ENCODE measurements at places on chromosomes 7 and 10.

DNA sequence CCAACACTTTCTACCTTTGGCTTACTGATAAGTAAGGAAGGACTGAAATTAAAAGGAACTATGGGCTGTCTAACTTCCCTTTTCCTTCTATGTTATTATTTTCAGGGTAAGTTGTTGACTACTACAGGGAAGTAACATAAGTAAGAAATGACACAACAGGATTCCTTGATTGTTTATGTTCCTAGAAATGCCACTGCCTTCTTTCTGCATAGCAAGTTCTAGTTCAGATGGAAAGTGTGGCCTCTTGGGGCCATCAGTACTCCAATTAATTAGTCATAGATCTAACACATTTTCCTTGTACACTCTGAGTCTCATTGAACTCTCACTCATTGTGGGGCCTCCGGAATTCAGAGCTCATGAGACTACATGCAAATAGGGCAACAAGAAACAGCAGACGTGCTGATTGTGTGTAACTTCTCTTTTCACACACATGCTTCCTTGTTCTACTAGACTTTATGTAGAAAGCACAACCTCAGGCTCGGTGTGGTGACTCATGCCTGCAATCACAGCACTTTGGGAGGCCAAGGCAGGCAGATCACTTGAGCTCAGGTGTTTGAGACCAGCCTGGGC is 35.3 kb upstream of the HIBADH start:
- DNase-seq, result no peak

DNA sequence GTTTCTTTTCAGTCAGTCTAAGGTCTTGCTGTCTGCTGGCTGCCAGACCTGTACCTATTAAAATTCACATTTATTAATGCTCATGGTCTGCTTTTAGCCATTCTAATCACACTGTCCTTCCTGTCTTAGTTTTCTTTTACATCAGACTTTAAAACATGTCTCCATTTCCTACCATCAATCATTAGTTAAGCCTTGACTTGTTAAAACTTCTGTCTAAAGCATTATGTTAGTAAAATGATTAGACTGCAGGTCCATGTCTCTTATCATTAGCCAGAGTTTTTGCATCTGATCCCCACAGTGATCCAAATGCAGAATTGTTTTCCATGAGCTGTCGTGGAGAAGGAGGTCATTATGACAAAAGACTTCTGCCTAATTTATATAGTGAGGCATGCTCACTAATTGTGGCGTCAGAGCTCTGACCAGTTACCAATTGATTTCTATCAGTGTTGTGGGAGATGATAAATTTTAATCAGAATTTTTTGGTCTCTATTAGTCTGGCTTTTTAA is 226.5 kb downstream of the DKK1 start:
- no peak for DNase-seq

DNA sequence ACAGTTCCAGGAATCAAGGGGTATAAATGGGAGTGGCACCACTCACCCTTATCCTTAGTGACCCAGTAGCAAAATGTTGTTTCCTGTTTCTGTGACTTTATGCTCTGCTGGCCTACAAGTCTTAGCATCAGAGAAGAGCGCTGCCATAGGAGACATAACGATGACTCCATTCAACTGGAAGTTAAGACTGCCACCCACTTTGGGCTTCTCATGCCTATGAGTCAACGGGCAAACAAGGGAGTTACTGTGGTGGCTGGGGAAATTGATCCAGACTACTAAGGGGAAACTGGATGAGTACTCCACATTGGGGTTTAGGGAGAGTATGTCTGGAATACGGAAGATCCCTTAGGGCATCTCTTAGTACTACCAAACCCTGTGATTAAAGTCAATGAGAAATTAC is 40.6 kb upstream of the PIK3CG start:
- DNase-seq, result no peak

- no peak for DNase-seq
Observed at GRCh38 chr7:37193087-37193774, 255.4 kb downstream of the ELMO1 start.

DNA sequence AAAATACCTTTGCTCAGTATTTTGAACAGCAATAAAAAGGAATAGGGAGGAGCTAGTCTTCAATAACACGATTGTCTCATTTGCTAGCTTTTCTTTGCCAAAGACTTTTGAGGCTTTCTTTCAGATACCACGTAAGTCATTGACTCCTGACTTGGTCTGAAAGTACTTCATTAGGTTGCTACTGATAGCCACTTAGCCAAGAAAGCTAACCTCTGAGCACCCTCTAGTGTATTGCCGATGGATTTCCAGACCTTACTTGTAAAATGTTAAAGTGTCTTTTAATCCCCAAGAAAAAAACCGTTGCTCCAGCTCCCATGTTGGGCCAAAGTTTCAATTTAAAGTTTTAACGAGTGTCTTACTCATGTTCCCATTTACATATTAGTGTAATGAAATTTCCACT is 63.4 kb upstream of the STRIP2 start:
- no peak for DNase-seq

DNA sequence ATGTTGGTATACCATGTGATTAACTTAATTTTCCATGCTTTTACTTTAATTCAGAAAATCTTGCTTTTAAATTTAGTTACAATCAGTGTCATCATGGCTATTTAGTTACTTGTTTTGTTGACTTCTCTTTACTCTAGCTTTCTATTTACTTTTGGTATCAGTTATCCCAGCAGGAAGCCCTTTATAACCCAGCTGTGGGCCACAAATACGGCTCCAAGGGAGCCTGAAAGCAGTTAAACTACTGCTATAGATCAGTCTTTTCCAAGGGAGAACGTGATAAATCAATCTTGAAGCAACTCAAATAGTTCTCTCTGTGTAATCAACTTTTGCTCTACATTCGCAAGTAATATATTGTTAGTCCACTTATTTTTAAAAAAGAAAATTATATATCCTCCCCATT is 287.4 kb downstream of the CACNA2D1 start:
- DNase-seq, result no peak

DNA sequence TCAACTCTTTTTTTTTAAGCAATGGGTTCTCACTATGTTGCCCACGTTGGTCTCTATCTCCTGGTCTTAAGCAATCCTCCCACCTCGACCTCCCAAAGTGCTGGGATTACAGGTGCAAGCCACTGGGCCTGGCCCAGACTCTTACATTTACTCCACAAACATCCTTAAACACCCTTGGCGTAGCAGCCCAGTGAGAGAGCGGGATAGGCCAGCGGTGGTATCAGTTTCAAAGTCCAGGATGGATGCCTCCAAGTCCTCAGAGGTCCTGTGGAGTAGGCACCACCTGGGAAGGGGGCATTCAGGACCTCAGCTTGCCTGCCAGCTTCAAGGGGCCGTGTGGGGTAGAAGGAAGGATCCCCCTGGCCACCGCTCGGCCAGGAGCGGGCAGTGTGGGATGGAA is 18.1 kb upstream of the VPS37D start:
- no peak for DNase-seq

GRCh38 chr7:98811299-98811698 is 58.5 kb downstream of the TMEM130 start:
- DNase-seq, result no peak

- DNase-seq, result no peak
Observed at GRCh38 chr7:131254211-131254610, 73.5 kb upstream of the MKLN1 start.

GRCh38 chr7:48045195-48045765 is 9.9 kb downstream of the C7orf57 start:
- DNase-seq, result peak; percentile 16

Data from CD8-positive, alpha-beta memory T cell (primary cell).